ENCODE measurements at places on chromosomes 3 and 15. TPM values are rescaled to one million over a fixed set of nuclear protein-coding genes. Genes with fewer than 3 reads are reported as not detected.

Gene DGKG
- total RNA-seq, result 32.5 TPM

Gene RLBP1
- not detected for total RNA-seq

Gene PTPN9
- total RNA-seq, result 9.0 TPM

DNA sequence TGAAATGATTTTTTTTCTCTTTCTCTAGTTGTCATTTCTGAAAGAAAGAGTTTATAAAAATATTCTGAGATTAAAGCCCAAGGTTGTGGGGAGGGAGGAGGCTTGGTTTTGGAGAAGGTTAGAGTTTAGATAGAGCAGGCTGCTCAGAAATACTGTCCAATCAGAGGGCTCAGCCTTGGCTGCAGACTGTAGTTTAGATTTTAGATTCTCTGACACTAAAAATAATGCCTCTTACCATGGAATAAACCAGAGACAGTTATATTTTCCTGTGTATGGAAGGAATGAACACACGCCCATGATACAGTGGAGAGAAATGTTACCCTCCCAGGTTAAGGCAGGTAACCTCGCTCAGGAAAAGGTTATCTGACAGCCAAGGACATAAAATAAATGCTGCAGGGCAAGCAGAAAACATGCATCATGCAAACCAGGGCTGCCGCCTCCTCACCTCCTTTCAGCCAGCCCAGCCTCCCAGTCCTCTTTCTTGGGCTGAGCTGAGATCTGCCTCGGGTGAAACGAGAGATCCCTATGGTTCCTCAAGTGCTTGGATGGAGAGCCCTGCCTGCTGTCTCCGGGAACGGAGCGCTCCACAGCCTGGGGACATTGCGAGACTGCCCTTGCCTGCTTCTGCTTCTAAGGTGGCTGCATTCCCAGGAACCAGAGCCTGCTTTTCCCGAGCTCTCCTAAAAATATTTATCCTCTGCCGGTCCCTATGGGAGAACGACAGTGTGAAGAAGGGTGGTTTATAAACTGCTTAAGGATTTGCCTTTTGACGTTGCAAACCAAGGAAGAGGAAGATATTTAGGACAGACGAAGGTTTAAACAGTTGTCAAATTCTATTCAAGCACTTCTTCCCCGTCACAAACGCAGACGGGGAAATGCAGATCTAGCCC is 848 bp downstream of the NCEH1 start:
- peak; percentile 67 for DNase-seq

DNA sequence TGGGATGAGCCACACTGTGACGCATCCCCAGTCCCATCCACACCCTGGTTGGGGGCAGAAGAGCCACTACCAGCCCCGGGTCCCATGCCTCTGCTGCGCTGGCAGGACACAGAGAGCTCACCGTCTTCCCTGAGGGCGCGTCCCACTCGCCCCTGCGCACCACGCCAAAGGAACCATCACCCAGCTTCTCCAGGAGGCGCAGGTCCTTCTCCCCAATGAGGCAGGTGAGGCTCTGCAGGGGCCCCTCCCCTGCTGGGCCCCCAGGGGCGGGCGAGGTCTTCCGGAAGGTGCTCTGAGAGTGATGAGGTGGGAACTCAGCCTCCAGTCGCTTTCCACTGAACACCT is 23.7 kb downstream of the TNK2 start:
- peak; percentile 58 for DNase-seq

GRCh38 chr3:106566277-106566676 is 697.5 kb upstream of the CBLB start:
- no peak for DNase-seq

DNA sequence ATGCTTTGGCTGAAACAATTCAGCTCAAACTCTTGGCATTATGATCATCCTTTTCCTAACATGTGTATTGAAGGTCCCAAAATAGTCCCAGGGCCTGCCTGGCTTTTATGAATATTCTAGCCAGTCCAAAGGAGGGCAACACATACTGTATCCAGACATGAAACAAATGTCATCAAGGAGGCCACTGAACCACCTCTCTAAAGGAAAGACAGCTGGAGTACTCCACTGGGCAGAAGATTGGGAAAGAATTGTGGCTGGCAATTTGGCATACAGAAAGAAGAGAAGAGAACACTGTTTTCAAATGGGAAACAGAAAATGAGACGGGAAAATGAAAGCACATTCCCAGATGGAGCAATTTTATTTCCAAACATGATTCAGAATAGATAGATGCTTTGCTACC is 80.6 kb downstream of the NCEH1 start:
- no peak for DNase-seq

DNA sequence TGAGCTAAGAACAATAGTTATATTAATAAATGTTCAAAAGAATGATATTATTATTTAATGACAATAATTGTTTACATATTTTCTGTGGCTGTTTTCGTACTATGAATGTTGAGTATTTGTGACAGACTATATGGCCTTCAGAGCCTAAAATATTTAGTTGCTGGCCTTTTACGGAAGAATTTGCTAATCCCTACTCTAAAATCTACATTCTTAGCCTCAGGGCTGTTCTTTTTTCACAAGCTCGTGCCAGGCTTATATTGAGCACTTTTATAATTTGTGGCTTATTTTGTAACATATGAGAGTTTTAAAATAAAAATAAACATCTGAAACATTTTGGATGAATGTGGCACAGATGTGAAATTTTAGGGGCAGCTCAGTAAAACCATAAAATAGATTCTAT is 79.9 kb downstream of the KCNH8 start:
- no peak for DNase-seq

GRCh38 chr15:93081399-93081798 is 7.6 kb downstream of the RGMA start:
- no peak for DNase-seq

DNA sequence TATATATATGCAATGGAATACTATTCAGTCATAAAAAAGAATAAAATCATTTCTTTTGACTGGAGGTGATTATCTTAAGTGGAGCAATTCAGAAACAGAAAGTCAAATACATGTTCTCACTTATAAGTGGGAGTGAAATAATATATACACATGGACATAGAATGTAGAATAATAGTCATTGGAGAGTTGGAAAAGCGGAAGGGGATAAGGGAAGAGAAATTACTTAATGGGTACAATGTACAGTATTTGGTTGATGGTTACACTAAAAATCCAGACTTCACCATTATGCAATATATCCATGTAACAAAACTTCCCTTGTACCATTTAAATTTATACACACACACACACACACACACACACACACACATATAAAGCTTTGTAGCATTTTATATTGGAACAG is 84.3 kb downstream of the RAP2B start:
- DNase-seq, result no peak

DNA sequence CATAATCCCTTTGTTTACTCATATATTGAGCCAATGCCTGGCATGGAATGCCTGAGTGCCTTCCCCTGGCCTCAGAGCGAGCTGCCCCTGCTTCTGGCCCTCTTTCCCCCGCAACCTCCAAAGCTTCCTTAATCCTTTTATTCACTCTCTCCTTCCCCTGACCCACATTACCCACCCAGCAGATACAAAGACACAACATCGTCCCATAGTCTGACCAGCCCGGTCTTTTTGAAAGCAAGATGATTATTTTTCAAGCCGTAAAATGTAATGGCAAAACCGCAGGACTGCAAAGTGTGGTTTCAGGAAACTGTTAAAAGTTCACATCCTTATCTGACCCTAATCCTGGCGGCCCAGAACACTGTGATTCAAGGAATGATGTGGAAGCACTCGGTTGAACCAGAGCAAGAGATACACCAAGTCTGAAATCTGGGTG is 78.4 kb upstream of the LRTM1 start:
- DNase-seq, result no peak

GRCh38 chr15:65920825-65921309 is 51.6 kb downstream of the RAB11A start:
- no peak for DNase-seq

- no peak for DNase-seq
Measured at GRCh38 chr3:62559831-62560445, 186.6 kb upstream of the FEZF2 start.
